ENCODE measurements at places on chromosomes 2 and 18.

GRCh38 chr18:56473400-56474024 is 164.9 kb downstream of the TXNL1 start:
- DNase-seq: no peak

DNA sequence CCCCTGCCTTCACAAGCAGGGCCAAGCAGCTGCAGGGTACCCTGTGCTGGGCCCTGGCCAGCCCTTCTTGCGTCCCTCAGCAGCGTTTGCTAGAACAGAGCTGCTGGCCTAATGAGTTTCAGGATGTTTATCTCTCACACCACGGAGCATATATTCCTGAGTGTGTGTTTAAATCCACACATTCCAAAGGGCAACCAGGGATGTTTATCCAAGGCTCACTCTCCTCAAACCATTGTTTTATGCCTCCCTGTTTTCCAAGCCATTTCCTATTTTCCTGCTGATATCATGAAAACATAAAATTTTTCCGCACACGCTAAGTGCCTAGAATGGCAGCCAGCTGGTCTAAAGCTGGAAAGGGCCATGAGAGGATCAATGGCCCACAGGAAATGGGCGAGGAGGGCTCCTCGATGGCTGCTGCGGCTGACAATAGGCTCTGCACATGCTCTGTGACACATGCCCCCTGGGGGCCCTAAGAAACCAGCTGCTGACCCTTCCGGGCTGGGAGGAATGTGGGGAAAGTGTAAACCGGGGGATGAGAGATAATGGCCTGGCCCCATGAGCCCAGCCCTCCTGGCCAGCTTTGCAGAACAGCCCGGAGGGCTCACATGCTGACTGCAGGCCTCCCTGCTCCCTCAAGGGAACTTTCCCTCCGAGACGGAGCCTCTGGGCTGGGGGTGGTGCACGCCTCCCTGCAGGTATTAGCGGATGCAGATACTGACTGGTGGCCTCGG is 194.0 kb downstream of the NDUFA10 start:
- DNase-seq: no peak

- DNase-seq: no peak
Measured at GRCh38 chr2:234996069-234996940, 44.5 kb downstream of the SH3BP4 start.

- no peak for DNase-seq
Measured at GRCh38 chr2:102358496-102358895, 2.9 kb downstream of the IL18R1 start.

- no peak for DNase-seq
Measured at GRCh38 chr18:36264283-36264682, 33.2 kb upstream of the FHOD3 start.

GRCh38 chr2:67649331-67650261 is 252.5 kb downstream of the ETAA1 start:
- DNase-seq: no peak

DNA sequence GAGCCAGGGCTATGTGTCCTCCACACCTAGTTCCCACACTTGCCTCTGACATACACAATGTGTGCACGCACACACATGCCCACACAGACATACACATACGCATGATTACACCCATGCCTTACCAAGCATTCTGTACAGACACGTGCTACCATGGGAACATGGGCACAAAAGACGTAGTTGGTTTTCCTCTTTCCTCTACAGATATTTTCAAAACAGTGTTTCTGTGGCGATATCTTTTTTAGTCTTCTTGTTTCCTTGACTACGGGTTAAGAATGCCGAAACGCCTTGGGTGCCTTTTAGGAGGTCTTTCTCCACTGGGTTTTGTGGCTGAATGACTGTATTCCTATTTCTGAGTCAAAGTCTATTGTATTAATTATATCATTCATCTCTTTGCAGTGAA is 75.5 kb upstream of the SPTBN1 start:
- DNase-seq: no peak

DNA sequence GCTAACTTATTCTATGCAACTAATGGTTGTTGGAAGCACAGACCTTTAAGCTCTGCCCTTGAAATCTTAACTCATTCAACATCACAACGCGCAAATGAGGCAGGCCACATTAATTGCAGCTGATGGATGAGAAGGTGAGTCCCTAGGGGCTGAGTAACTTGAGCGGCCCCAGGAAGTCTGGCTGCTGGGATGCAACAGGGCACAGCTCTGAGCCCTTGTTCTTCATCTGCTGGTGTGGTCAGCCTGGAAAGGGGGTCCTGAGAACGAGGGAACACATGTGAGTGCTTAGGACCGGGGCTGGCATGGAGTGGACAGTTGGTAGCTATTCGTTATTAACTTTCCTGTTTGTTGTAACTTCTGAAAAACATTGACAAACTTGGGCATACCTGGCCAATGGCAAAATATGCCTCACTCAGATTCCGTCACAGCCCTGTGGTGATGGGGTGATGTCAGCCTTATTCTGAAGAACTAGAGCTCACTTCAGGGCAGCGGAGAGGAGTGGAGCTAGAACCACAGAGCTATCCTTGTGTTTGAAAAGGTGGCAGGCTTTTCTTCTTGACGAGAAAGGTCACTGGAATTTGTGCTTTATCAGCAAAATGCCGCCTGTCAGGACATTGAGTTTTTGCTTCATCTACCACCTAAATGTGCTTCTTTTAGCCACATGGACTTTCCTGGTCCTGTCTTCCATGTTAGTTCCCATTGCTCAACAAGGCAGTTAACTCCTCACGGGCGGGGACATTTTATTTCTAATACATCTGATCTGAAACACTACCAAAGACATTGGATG is 145.9 kb upstream of the FHL2 start:
- no peak for DNase-seq

DNA sequence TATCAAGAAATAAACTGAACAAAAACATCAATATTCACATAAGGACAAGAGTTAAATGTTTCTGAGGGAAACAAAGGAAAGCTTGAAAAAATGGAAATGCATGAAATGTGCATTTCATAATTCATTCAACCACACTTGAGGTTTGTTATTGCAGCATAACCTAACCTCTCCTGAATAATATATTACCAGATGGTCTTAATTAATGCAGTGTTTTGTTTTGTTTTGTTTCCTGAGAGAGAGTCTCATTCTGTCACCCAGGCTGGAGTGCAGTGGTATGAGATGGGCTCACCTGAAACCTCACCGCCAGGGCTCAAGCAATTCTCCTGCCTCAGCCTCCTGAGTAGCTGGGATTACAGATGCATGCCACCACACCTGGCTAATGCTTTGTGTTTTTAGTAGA is 139.9 kb upstream of the PIEZO2 start:
- no peak for DNase-seq

DNA sequence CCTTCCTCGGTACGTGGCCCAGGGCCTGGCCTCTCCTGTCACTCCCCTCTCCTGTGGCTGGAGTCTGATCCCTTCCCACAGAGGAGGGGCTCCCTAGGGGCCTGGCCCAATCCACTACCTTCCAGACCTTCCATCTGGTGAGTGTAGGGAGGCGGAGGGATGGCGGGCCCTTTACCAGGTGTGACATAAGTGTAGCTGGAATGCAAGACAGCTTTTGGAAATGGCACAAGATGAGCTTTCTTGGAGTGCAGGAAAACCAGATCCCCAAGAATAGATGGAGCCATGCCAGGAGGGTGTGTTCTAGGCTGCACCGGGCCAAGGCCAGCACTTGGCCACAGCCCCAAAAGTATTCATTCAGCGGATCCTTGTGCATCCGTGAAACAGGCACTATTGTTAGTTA is 30.1 kb downstream of the IGFBP5 start:
- no peak for DNase-seq

- no peak for DNase-seq
Measured at GRCh38 chr2:12479065-12479601, 237.6 kb upstream of the TRIB2 start.

GRCh38 chr18:47844828-47845498 is 85.5 kb downstream of the SMAD2 start:
- DNase-seq: no peak

- DNase-seq: no peak
Measured at GRCh38 chr2:221097568-221097915, 474.6 kb downstream of the EPHA4 start.

DNA sequence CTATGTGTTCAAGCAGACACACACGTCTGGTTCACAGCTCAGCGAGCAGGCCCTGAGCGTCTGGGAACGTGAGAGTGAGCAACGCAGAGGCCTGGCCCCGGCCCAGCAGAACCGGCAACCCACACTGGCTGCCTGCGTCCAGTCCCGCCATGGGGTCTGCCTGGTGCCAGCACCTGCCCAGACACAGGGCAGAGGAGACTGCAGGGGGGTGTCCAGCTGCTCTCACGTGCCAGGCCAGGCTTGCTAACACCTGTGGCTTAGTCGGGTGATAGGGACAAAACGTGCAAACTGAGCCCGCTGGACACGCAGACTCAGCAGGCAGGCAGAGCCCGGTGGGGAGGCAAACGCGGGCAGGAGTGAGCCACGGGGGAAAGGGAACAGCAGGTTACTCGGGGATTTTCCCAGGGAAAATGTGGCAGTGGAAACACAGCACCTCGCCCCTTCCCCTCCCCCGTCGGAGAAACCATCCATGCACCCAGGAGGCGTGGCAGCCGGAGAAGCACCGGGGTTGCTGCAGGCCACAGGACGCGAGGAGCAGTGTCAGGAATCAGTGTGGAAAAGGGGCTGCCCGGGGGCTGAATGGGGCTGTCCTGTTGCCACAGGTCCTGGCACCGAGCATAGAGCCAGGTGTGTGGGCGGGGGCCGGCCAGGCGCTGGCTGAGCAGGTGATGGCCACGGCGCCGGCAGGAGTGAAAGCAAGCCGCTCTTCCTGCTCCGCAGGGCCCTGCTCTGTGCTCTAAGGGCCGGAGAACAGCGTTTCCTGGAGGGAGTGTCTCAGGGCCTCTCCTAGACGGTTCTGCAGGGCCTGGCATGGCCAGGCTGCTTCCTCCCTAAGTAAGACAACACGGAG is 154.7 kb downstream of the HDAC4 start:
- DNase-seq: peak; percentile 69

GRCh38 chr2:64753399-64753798 is 99.7 kb upstream of the SERTAD2 start:
- DNase-seq: no peak

- DNase-seq: no peak
Measured at GRCh38 chr2:235839226-235839625, 329.0 kb downstream of the GBX2 start.

DNA sequence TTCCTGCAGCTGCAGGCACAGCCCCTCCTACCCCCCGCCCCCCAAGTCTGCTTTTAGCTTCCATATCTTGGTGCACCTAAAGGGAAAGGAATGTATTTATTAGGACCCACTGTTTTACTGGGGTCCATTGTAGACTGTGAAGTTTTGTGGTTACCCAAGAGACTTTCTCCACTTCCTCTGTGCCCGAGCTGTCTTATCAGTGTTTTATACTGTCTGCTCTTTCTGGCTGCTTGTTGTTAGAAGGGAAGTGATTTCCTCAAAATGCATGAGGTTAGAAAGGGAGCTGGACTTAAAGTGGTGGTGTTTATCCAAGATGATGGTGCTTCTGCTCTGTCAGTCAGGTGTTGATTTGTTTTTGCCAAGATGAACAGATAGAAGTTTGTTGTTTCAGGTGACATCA is 85.0 kb downstream of the PTH2R start:
- no peak for DNase-seq

DNA sequence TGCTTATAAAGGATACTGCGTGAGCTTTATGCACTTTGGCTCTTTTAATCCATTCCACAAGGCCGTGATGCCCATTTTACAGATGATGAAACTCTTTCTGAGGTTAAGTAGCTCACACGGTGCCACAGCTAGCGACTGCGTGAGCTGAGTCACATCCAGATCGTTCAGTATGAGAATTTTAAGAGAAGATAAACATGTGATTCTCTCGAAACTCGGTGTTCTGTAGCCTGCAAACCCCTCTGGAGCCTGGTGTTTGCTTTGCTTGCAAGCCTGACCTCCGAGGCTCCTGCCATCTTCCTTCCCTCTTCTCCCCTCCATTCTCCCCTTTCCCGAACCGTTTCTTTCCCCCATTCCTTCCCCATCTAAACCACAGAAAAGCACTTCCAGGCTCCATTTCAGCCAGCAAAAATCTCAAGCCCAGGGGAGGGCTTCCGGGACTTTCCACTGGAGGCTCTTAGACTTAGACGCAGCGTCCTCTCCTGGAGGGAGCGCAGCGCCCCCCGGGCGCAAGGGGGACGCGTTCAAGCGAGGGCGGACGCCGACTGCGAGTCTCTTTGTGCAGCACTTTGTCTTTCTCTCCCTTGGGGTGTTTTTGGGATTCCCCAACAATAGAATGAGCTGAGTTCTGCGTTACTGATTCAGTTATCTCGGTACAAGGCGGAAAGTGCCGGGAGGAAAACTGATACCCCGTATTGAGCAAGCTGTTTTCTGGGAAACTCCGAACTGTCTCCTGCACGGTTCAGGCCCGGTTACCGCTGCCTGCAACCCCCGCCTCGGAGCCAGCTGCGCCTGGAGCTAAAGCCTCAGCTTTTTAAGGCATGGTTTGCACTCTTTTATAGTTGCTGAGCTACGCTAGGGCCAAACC is 38.0 kb downstream of the CYP1B1 start:
- DNase-seq: peak; percentile 1

- DNase-seq: no peak
Measured at GRCh38 chr18:7696780-7697179, 129.7 kb downstream of the PTPRM start.

- DNase-seq: no peak
Measured at GRCh38 chr2:190110131-190110530, 47.6 kb upstream of the MSTN start.

- DNase-seq: no peak
Measured at GRCh38 chr2:18903750-18904149, 314.4 kb upstream of the NT5C1B start.

- no peak for DNase-seq
Measured at GRCh38 chr2:218282173-218282991, 9.9 kb downstream of the TMBIM1 start.

- no peak for DNase-seq
Measured at GRCh38 chr2:226208726-226209125, 590.9 kb downstream of the IRS1 start.

DNA sequence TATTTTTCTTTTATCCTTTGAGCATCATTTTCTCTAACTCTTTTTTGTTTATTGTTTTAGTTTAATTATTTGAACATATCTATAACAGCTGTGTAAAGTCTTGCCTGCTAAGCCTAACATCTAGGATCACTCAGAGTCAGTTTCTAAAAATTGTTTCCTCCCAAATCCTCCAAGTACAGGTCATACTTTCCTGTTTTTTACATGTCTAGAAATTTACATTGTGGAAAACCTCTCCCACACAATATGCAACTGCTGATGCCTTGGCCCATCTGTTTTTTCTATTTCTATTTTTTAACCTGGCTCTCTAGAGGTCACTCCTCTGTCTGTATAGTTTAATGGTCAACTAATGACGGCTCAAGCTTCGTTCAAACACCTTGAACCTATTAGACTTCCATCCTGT is 261.0 kb downstream of the HRH4 start:
- DNase-seq: no peak

- peak; percentile 66 for DNase-seq
Measured at GRCh38 chr18:51278045-51278649, 80.7 kb upstream of the MEX3C start.

DNA sequence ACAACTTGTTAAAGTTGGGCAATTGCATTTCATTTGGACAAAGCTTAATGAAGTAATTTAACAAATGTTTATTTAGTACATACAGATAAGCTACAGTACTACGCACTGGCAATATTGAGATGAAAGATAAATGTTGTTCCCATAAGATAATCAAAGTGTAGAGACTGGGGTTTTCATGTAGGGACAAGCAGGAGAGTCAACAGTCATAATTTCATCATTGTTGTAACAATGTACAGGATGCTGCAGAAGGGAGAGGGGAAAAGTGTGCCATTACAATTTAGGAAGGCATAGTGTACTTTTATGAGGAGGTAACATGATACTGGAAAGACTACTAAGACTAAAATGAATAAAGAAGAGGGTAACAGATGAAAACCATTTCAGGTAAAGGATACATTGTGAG is 441.6 kb downstream of the ERBB4 start:
- no peak for DNase-seq

- peak; percentile 30 for DNase-seq
Measured at GRCh38 chr2:241156971-241157441, 6.7 kb downstream of the PPP1R7 start.

- no peak for DNase-seq
Measured at GRCh38 chr2:232666051-232666805, 30.9 kb upstream of the GIGYF2 start.

Measured in NCI-H1092 (cell line).